ENCODE measurements at places on chromosomes 2 and 18.

DNA sequence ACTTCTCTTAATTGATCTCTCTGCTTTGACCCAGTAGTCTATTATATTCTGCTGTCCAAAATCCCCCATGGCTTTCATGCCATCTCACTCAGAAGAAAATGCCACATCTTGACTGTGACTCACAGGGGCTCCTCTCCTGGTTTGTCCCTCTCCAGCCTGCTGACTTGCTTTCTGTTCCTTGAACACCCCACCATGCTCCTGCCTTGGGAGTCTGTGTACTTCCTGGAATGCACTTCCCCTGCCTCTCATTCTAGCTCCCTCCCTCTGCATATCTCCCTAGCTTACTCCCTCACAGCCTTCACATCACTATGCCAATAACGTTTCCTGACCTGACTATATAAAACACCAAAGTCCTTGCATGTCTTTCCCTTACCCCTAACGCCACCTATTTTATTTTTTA lies 167.2 kb downstream of the TRIB2 start:
- DNase-seq = no peak

GRCh38 chr18:79947881-79948610 lies 3.4 kb downstream of the SLC66A2 start:
- no peak for DNase-seq

DNA sequence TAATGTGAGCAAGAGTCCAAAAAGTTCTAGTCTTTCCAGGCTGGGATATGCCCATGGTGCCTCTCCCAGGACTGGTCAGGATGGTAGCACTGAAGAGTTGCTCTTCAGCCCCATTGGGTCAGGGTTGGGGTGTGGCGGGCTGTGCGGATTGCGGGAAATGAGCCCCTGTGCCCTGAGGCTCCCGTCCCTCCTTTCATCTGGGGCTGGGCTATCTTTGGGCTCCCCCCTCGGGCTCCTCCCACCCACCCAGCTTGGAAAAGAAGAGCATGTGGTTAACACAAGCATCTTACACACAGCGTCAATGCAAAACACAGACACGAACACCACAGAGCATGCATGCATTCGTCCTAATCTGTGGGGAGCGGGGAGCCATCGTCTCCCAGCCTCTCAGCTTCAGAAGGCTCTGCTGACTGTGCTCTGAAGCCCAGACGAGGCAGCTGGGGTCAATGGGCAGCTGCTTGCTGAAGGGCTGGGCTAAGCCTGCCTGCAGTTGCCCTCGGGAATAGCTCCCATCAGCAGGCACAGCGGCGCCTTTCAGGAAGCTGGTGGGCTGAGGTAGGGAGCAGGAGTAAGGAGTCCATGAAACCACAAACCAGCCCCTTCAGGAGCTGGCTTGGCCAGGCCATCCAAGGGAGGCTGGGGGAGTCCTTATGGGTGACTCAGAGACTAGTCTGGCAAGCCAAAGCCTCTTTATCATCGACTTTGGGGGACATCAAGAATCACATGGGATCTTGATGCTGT lies 112.9 kb downstream of the CLIP4 start:
- DNase-seq = no peak

- DNase-seq = no peak
Measured at GRCh38 chr18:66759050-66759828, 155.3 kb upstream of the CDH19 start.

- no peak for DNase-seq
Measured at GRCh38 chr2:219087361-219087760, 26.6 kb upstream of the IHH start.

GRCh38 chr2:28086611-28087010 lies 196.1 kb downstream of the BABAM2 start:
- no peak for DNase-seq
